ENCODE measurements at places on chromosomes 7 and 10.

DNA sequence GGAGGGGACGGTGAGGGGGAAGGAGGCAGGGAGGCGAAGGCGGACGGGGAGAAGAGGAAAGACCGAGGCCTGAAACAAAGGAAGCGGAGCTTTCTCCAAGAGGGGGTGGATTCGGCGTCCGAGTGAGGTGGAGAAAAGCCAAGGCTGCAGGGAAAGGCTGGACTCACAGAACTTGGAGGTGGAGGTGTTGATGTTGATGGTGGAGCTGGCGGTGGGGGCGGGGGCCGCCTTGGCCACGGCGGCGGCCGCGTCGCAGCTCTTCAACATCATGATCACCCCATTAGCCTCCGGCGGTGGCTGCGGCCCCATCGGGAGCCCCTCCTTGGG is 578 bp downstream of the CACUL1 start:
- peak; percentile 34 for DNase-seq

GRCh38 chr7:128954830-128955802 is 17.4 kb downstream of the IRF5 start:
- peak; percentile 29 for DNase-seq

DNA sequence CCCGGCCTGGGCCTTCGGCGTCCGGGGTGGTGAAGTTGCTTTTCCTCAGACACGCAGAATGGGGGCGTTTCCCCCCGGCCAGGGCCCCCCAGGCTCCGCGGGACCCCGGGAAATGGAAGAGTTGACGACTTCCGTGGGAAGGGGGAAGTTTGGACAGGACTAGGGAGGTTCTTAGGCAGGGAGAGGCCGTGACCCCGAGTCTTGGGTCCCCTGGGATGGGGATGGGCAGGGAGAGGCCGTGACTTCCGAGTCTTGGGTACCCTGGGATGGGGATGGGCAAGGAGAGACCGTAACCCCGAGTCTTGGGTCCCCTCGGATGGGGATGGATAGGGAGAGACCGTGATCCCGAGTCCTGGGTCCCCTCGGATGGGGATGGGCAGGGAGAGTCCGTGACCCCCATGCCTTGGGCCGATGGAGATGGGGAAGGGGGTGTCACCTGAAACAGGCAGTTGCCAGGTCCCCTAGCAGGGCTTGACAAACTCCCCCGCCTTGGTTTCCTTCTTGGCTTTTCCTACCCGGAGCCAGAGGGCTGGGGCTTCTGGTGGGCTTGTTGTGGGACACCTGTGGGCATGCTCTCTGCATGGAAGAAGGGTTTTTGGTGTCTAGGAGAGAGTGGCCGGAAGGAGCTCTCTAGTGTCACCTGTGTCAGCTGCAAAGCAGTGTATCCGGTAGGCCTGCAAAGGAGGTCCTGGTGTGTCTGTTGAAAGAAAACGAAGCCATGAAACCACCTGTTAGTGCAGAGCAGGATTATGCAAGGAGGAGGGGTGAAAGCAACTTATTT is 1.1 kb downstream of the TRRAP start:
- DNase-seq = peak; percentile 24

DNA sequence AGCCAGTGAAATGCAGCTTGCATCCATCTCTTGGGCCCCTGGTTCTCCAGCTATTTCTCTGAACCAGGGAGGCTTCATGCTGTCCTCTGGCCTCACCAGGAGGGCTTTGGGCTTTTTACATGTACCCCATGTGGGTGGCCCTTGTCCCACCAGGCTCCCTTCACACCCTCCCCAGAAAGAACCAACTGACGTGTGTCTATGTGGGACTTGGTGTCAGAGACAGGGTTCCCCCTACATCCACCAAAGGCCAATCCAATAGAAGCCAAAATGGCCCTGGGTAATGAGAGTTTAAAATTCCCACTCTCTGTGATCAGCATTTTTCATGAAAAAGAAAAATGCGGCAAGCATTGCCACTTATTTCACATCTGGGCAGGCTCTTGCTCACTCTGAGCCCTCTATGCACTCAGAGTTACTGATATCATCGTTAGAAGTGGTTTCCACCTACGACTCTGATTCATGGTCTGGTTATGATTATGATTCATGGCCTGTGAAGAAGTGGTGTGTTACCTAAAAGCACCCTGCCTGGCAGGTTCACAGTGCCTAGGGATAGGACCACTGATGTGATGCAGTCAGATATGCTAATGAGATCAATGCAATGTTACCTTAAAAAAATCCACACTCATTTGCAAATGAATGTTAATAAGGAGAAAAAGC is 133.5 kb downstream of the BUB3 start:
- no peak for DNase-seq
